Activated naive CD4-positive, alpha-beta T cell treated with anti-CD3 and anti-CD28 coated beads, Interleukin-2, amount 50 U/mL, for 16 hours (primary cell): ENCODE measurements at places on chromosomes 2 and 18.

GRCh38 chr2:45688479-45689298, 37.2 kb downstream of the PRKCE start:
- DNase-seq: no peak

DNA sequence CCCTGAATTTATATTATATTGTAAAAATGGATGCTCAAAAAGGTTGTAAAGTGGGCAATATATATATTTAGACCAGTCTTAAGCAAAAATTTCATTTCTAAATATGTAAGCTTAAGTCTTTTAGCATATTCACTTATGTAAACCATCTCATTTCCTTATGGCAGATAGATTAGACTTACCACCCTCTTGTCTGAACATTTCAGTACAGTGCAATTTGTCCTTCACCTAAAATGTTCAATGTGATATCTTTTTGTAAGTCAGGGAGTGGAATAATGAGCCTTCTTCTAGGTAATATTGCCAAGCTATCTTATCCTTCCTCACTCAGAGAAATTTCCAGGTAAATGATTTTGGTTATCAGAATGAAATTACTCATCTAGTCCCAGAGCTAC, 92.3 kb downstream of the KLF7 start:
- no peak for DNase-seq

GRCh38 chr2:2912731-2913130, 464.9 kb downstream of the EIPR1 start:
- no peak for DNase-seq

DNA sequence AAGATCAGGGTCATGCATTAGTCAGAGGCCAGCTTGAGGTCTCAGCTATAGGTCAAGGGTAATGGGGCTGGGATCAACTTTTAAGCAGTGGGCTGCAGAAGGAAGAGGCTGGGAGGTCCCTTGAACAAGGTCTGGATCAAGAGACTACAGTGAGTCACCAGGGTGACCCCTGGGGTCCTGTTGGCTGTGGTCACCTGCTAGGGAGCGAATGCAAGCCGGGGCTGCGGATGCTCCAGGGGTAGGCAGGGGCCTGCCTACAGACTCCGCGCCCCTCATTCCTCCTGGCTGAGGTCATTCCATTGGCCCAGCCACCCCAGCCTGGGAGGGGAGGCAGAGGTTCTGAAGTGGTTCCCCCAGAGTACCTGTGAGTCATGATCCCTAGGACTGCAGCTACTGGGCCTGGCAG, 110.4 kb downstream of the CYP26B1 start:
- DNase-seq: no peak

- no peak for DNase-seq
Observed at GRCh38 chr2:29024882-29025430, 43.9 kb downstream of the TOGARAM2 start.

DNA sequence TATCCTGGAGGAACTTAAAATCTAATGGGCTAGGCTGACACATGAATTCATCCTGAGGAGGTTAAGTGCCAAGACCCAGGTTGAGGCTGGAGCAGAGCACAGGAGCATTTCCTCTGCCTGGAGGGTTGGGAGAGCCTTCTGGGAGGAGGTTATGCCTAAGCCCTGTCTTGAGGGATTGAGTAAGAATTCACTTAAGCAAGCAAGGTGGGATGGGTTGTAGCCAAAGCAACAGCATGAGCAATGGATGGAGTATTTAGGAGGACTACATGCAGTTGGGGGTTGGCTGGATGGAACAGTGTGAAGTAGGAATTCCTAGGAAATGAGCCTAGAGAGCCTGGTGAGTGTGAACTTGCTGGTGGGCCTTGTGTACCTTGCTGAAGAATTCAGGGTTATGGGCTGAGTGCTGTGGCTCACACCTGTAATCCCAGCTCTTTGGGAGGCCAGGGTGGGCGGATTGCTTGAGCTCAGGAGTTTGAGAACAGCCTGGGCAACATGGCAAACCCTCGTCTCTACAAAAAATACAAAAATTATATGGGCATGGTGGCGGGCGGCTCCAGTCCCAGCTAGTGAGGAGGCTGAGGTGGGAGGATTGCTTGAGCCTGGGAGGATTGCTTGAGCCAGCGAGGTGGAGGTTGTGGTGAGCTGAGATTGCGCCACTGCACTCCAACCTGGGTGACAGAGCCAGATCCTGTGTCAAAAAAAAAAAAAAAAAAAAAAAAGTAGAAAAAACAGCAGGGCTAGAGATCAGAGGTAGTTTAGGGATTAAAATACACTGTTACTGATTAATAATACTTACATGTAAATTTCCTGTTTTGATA, 22.2 kb downstream of the TANC1 start:
- no peak for DNase-seq

GRCh38 chr18:73681912-73682311, 465.7 kb downstream of the FBXO15 start:
- DNase-seq: no peak

GRCh38 chr2:235135990-235136561, 184.3 kb downstream of the SH3BP4 start:
- peak; percentile 36 for DNase-seq

- no peak for DNase-seq
Observed at GRCh38 chr2:120606931-120607330, 128.7 kb upstream of the GLI2 start.

GRCh38 chr2:28356095-28356911, 36.4 kb upstream of the FOSL2 start:
- no peak for DNase-seq

GRCh38 chr18:23616258-23616657, 30.0 kb upstream of the NPC1 start:
- DNase-seq: no peak

DNA sequence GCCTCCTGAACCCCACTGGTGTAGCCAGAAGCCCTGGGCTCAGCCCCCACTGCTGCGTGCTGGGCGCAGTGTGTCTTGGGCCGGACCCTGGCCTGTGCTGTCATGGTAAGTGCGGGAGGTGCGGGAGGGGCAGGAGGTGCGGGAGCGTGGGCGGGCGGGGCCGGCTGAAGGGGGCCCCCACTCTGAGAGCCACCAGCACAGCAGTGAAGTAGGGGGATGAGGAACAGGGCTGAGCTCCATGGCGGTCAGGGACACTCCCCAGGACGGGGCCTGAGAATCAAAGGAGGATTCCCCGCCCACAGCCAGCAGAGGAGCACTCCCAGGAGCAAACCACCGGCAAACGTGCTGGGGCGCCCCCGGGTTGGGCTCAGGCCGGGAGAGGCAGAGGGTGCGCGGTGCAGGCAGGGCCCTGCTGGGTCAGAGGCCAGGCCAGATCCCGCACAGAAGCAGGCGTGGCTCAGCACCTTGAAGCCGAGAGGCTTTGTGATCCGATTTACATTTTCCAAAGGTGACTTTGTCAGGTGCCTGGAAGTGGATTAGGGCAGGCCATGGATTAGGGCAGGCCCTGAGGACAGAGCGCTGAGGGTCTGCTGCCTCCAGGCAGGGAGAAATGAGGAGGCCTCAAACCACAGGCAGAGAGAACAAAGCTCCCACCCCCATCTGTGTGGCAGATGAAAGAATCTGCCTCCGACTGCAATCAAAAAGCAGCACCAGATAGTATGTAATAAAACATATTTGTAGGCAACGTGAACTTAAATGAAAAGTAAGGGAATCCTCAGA, 152.0 kb upstream of the RAB6C start:
- no peak for DNase-seq

DNA sequence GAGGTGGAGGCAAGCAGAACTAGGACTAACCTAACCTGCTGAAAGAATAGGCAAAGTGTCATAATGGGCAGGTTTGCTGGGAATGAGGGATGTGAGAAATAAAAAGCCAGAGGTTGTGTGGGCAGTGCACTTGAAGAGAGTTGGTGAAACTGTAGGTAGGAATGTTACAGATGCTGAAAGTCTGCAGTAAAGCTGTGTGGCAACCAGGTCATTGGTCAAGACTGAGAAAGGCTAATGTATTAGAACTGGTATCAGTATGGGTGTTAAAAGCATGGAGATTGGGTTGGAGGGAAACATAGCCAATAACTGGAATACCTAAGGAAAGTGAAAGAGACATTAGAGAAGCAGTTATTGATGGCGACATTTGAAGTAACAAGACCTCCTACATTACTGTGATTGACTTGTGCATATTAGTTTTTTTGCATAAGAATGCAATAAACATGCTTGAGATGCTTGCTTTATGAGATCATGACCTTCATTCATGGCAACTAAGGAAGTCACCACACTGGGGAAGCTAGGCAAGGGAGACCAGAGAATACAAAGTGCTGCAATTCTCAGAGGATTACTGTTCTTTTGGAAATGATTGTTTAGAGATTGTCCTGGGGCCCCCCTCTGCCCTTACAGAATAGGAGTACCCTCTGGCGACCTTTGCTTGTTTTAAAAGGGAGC, 11.8 kb downstream of the GULP1 start:
- no peak for DNase-seq

GRCh38 chr2:26934335-26934724, 36.1 kb upstream of the MAPRE3 start:
- DNase-seq: no peak

DNA sequence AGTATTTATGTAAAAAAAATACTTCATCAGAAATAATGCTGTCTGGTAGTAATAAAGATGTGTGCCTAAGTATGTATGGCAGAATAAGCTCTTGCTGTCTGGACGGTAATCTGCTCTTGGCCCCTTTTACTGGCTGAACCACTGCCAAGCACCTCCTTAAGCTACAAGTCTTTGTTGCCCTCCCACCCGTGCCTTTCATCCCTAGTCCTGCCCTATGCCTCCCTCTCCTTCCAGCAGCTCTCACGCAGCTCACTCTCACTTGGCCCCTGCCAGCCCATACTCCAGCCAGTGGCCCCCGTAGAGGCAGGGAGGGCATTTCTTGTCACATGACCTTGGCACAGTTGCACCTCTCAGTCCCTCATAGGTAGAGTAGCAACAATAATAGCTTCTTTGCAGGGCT, 54.5 kb upstream of the NPAS2 start:
- DNase-seq: no peak

- DNase-seq: peak; percentile 47
Observed at GRCh38 chr18:35949903-35950627, 22.4 kb upstream of the RMP24 start.

GRCh38 chr2:234488913-234489451, 7.9 kb downstream of the ARL4C start:
- peak; percentile 58 for DNase-seq

GRCh38 chr2:229340086-229340760, 69.1 kb upstream of the PID1 start:
- DNase-seq: no peak

- no peak for DNase-seq
Observed at GRCh38 chr2:120441351-120441700, 95.4 kb downstream of the INHBB start.

DNA sequence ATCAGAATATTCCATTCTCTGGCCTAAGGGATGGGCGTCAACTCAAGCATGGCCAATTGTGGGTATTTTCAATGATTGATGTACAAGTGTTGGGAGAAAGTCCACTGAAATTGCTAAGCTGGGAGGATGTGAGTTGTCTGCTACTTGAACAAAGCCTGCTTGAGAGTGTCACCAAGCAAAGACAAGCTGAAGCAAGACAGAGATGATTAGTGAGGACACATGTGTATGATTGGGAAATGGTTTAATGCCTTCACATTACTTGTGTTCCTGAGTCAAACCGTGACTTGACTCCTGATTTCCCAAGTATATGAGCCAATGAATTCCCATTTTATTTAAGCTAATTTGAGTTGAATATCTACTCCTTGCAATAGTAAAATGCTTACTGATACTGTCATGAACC, 23.7 kb upstream of the NRP2 start:
- no peak for DNase-seq

DNA sequence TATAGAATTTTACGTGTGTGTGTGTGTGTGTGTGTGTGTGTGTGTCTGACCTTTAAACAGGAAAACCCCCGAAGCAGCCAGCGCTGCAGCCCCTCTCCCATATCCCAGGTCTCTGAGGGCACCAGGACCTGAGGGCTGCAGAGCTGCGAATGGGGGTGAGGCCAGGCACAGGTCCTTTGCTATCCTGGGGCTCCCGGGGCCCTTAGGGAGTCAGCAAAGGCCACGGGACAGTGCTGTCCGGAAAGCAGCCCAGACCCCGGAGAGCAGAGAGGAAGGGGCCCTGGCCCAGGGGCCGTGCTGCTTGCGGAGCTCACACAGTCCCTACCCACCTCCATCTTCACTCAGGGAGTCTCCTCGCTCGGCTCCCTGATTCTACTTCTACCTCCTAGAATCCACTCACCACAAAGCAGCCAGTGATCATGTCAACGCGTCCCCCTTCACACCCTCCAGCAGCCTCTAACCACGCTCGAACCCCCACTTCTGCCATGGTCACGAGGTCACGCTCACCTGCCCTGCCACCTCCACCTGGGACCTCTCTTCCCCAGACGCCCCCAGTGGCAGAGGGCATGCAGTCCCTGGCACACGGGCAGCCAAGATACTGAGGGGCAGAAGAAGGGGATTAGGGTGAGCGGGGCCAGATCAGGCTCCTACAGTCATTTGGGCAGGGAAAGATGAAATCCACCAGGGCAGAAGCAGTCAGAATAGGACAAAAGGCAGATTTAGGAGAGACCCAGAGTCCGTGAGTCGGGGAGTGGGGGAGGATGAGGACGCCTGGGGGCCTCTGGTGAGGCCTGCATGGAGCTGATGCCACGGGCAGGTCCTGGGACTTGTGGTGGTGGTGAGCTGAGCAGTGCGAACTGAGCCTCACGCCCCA, 86.7 kb downstream of the USP40 start:
- DNase-seq: peak; percentile 8

DNA sequence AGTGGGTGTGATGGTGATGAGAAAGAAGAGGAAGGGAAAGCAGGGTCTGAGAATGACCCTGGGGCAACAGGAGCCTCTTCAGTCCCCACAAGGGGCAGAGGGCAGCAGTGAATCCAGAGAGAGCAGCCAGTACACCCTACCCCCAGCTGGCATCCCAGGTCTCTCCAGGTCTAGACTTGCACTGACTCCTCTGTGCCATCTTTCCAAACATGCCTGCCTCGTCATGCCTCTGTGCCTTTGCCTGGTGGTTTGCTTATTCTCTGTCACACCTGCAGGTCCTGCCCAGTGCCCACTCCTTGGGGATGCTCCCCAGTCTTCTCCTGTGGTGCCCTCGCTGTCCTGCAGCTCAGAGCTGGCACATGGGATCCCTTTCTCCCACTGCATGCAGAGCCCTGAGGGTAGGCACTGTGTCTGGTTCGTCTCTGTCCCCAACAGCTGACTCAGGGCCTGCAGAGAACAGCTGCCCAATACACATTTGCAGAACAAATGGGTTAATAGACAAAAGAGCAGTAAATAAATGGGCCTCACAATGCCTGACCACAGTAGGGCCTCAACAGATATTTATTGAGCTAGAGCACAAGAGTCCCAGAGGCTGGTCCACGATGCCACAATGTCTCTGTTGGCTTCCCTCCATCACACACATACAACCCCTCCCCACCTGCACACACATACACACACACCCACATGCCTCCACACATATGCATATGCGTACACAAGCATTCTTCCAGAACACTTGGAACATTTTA, 89.8 kb downstream of the HS1BP3 start:
- no peak for DNase-seq

- no peak for DNase-seq
Observed at GRCh38 chr2:43605851-43606250, 10.0 kb upstream of the THADA start.

DNA sequence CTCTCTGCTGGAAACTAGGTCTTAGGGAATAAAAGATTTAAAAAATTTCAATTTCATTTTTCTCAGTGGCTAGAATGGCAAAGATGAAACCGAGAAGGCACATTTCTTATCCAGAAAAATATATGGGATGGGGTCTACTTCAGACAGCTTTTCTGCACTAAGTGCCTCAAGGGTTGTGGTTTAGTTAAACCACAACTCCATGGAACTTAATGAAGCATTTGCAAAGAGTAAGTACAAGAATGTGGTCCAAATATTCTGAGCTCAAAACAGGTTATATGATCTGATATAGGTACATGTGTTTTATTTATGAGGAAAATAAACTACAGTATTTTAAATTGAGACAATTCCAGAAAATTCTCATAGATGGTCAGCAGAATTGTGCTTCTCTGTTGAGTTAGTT, 101.8 kb upstream of the FZD5 start:
- no peak for DNase-seq
